ENCODE measurements at places on chromosomes 3 and 15.

DNA sequence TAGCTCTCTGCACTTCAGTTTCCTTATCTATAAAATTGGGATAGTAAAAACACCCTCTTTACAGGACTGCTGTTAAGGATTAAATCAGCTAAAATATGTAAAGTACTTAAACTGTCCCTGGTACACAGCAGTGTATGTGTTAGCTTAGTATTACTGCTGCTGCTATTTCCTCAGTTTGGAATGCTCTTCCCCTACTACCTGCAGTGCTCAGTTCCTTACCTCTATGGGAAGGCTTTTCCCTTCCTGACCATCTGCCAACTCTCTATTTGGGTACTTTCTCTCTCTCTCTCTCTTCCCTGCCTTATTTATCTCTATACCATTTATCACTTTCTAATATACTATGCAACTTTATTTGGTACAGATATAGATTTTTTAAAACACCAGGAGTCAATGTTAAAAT is 26.5 kb downstream of the KPNA4 start:
- DNase-seq = no peak

DNA sequence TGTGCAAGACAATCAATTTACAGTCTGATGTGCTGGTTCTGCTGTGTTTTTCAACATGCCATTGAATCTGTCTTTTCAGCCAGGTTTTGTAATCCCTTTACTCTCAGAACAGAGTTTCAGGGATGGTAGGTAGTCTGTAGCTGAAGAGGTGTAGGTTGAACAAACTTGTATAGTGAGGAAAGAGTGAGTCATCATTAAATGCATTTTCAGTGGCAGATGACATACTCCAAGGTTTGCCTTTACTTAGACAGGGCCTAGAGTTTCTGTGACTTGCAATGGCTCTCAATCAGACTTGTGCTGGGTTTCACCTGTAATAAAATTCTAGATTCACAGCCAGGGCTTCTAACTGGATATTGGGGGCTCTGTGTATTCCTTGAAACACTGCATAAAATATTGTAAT is 94.6 kb downstream of the CYP19A1 start:
- DNase-seq = no peak

- no peak for DNase-seq
Measured at GRCh38 chr15:86322629-86323028, 243.0 kb downstream of the AGBL1 start.

GRCh38 chr3:173660645-173661299 is 263.2 kb downstream of the NLGN1 start:
- no peak for DNase-seq

DNA sequence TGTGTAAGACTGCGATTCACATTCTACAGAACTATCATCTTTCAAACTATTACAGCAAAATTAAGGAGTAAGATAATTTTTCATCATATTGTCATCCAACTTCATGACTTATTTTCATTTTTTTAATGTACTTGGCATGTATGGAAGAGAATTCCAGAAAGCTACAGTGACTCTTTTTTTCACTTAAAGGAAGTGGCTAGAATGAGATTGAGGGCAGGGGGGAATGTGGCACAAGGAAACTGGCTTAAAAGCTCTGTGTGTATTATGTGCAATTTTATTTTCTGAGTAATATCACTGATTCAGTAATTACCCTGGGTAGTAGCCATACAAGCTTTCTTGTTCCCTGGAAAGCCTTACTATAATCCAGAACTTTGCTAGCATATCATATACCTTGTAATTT is 94.6 kb downstream of the FILIP1L start:
- DNase-seq = no peak

GRCh38 chr3:101066711-101067129 is 73.5 kb upstream of the ABI3BP start:
- peak; percentile 13 for DNase-seq

- DNase-seq = peak; percentile 66
Measured at GRCh38 chr15:59689626-59690236, 611 bp upstream of the BNIP2 start.

DNA sequence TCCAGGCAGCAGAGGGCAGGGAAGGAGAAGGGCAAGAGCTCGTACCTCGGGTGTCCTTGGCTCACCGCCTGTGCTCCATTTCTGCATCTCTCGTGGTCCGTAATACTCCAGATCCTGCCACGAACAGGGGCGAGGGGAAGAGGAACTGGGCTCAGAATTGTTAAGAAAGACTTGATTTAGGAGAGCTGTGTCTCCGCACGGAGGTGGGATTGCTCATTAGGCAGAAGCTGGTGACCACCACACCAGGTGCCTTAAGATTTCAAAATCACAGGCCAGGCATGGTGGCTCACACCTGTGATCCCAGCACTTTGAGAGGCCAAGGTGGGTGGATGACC is 37.2 kb upstream of the BDH1 start:
- no peak for DNase-seq

- DNase-seq = no peak
Measured at GRCh38 chr3:23921052-23921511, 4.2 kb downstream of the RPL15 start.

DNA sequence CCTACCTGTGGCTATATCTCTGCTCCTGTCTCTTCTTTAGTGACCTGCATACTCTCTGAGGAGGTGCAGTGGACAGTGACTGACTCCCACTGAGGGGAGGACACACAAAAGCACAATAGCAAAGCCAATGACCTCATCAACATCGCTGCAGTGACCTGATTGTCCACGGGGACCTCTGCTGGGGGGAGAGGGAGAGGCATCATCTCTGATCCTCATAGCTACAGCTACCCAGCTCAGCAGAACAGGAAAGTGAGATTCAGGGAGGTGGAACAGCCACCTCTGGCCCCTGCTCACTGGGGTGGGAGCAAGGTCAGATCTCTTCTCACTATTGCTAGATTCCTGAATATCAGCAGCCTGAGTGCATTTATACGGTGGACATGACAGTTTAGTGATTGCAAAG is 179.2 kb downstream of the ATP10A start:
- no peak for DNase-seq

GRCh38 chr3:142530296-142530695 is 48.2 kb downstream of the ATR start:
- DNase-seq = no peak

GRCh38 chr3:73602170-73602569 is 22.6 kb downstream of the PDZRN3 start:
- DNase-seq = peak; percentile 80

GRCh38 chr3:65593780-65594752 is 444.7 kb downstream of the MAGI1 start:
- DNase-seq = peak; percentile 29

DNA sequence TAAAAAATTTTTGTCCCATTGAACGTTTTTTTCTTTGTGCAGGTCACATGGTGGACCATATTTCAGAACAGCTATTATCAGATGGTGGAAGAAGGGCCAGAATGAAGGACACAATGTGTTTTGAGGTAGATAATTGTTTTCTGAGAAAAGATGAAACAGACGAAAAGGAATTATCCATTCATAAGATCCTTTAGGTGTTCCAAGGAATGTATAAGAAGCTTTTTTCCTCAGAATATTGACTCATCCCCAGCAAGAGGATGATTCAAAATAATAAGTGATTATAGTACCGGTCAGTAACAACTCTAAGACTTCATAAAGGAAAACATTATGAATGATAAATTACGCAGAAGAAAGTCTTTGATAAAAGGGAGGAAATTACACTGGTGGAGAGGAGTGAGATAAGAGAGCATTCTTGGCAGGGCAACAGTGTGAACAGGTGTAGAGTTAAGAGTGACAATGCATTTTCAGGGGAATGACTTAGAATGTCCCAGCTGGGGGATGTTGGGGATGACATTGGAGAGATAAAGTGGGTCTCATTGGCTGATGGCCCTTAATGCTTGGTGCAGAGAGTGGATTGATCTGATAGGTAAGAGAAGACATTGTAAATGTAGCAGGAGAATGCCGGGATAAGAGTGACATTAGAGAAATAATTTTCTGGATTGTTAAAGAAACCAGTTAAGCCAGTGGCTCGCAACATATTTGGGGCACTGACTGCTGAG is 27.0 kb upstream of the AQP9 start:
- DNase-seq = peak; percentile 10

DNA sequence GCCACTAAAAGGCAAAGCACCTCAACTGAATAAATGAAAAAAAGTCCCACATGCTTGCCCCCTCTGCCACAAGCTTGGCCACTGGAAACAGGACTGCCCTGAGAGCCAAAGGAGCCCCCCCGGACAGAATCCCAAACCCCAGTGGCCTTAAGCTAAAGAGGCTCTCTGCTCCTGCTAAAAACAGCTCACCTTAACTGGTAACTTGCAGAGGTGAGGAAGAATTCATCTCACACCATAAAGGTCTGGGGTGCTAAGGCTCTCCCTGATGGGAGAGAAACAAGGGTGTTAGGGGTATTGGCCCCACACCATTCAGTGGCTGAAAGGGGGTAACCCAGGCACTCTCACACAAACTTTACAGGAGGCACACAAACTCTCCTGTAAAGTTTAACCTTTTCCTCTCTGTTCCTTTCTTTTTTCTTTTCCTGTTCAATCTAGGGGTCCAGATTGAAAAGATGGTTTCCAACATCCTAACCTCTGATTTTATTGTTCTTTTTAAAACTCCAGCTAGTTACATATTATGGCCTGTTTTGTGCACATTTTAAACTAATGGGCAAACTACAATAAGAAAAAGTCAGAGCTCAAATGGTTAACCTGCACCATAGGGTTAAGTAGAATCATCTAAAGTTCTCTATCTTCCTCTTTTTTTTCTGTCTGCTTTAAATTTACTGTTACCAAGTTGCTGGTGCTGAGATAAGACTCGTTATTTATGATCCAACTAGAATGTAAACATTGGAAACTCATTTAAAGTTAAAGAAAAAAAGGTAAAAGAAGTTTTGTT is 19.9 kb downstream of the TRANK1 start:
- DNase-seq = peak; percentile 29

DNA sequence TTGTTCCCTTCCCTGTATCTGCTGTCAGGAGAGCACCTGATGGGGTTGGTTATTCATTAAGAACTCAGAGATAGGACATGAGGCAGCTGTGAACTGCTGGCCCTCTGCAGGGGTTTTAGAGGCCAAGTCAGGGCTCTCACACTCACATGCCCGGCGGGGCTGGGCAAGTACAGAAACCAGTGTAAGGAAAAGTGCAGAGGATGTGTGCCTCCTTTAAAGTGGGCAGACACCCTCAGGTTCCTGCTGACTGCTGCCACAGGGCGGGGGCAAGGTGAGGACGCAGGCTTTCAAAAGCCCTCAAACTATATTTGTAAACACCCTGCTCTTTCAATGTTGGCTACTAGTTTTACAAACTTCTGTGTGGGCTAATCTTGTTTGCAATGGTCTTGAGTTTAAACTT is 22.4 kb downstream of the CXCR6 start:
- no peak for DNase-seq

- peak; percentile 7 for DNase-seq
Measured at GRCh38 chr15:99009741-99010330, 2.2 kb upstream of the PGPEP1L start.

- DNase-seq = no peak
Measured at GRCh38 chr3:48596157-48596556, 1.0 kb upstream of the COL7A1 start.

DNA sequence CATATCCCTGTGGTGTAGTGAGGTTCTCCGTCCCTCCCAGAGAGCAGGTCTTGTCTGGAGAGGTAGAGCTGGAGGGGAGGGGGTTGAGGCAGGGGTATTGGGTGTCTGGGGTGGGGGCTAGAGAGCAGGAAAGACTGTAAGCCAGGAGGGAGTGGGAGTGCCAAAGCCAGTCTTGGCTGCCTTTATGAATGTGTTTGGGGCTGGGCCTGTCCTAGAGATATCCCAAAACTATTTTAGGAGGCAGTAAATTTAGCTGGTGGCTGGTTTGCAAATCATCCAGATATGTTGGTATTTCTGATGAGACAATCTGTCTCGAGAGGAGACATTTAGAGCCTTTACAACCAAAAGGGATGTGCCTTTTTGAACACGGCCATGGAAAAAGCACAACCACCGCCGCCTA is 166.6 kb downstream of the TLE3 start:
- no peak for DNase-seq

DNA sequence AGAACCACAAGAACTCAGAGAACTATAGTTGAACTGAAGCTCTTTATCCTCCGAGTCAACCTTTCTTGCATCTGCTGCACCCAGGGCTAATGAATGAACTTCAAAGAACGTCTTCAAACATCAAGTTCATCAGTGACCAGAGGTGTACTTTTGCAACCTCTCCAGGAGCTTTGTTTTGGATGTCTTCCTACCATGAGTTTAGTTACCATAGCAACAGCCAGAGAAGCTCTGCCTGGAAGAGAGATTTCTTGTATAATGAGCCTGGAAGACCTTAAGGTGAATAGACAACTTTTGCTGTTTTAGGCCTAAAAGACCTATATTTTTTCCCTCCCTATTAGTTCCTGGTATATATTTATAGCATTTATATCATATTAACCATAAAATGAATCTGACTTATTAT is 9.1 kb downstream of the ACTC1 start:
- DNase-seq = no peak

DNA sequence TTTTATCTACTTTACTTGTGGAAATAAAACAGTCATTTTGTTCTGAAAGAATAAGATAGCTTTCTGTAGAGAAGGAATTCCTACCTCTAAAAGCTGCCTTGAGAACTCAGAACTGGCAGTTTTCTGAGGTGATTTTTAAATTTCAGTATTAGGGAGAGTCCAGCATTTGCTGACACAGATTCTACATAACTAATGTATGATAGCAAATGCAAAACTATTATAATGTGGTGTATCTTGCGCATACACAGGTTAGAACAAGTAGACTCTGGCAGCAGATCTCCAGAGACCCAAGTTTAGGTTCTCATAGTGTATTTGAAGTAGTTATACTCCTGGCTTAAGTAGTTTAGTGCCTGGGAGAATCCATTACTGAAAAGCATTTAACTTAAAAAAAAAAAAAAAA is 30.8 kb downstream of the OIP5 start:
- no peak for DNase-seq

- DNase-seq = no peak
Measured at GRCh38 chr3:177199206-177199760, 2.0 kb upstream of the TBL1XR1 start.

DNA sequence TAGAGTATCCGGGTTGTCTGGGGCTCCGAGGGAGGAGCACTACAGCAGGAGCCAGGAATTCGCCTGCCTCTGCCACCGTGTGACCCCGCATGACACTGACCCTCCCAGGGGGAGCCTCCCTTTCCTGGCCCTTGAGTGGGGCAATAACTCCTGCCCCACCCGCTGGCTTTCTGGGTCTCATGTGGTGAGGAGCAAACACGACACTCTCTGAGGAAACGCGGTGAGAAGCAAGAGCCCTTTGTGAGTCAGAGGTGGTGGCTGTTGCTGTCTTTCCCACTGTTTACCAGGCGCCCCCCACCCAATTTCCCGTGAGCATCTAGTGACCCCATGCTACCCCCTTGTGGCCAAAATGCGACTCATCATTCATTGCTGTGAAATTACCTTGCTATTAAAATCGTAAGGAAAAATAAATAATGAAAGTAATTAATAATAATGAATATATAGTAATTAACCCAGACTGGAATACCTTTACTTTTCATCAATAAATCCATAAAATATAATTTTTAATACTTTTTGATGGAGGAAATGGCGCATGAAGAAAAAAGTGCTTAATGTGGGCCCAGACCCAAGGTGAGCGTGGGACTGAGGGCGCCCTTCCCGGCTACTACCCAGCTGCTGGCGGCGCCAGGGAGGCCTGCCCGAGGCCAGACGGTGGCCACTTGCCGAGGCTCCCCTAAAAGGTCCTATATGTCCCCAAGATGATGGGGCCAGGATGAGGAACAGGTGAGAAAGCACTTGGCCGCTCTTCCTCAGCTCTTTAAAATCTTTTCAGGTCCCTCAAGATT is 29.3 kb downstream of the CCNL1 start:
- peak; percentile 65 for DNase-seq

Data from amniotic epithelial cell (primary cell).